Stimulated activated CD8-positive, alpha-beta memory T cell treated with anti-CD3 and anti-CD28 coated beads, Interleukin-15, amount 100 ng/mL, for 1 hour (primary cell): ENCODE measurements at places on chromosomes 4 and X.

- no peak for DNase-seq
These were observed 823.2 kb downstream of the CCSER1 start for GRCh38 chr4:90950385-90950841.

GRCh38 chrX:51461053-51462044, 35.0 kb downstream of the NUDT11 start:
- no peak for DNase-seq

- DNase-seq = no peak
These were observed 290.1 kb upstream of the PCDH7 start for GRCh38 chr4:30429813-30430761.

- no peak for DNase-seq
These were observed 937.1 kb downstream of the CCSER1 start for GRCh38 chr4:91064157-91064853.

GRCh38 chr4:87019246-87019791, 84.5 kb downstream of the AFF1 start:
- DNase-seq = no peak

GRCh38 chr4:134798573-134798972, 597.0 kb upstream of the PABPC4L start:
- no peak for DNase-seq

DNA sequence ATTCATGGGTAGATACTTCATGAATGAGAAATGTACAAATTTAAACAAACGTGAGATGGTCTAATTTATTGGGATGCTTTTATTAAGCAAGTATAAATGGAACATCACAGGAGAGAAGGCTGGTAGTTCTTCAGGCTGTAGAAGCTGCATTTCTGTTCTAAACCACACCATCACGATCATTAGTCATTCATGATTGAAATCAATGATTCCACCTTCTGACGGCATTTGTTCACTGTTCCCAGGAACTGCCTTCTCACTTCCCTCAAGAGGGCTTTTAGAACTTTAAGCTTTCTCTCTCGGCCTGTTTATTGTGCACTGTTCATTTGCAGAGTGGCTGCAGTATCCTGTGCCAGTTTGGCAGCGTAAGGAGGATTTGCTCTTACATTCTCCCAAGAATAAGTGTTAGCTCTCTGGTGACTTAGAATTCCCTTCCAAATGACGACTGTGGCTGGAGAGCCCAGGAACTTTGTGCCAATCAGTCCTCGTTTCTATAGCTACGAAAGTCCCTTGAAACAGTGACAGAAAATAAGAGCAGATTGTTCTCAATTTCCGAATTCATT, 54.7 kb downstream of the MFAP3L start:
- no peak for DNase-seq

DNA sequence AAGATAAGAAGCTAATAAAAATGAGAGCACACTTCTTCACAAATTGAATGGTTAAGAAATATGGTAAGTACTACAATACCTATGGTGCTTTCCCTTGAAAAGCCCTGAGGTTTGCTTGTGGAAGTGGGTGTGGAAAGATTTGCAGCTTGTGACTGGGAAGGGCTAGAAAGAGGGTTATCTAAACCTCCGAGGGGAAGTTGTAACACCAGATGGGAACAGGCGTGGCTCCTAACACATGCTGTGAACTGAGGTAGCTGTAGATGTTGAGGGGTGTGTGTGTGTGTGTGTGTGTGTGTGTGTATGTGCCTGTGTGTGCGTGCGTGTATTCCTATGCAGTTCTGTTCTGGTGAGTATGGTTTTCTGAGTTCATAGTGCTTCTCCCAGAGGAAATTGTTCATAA, 21.5 kb downstream of the FRMPD4 start:
- no peak for DNase-seq

DNA sequence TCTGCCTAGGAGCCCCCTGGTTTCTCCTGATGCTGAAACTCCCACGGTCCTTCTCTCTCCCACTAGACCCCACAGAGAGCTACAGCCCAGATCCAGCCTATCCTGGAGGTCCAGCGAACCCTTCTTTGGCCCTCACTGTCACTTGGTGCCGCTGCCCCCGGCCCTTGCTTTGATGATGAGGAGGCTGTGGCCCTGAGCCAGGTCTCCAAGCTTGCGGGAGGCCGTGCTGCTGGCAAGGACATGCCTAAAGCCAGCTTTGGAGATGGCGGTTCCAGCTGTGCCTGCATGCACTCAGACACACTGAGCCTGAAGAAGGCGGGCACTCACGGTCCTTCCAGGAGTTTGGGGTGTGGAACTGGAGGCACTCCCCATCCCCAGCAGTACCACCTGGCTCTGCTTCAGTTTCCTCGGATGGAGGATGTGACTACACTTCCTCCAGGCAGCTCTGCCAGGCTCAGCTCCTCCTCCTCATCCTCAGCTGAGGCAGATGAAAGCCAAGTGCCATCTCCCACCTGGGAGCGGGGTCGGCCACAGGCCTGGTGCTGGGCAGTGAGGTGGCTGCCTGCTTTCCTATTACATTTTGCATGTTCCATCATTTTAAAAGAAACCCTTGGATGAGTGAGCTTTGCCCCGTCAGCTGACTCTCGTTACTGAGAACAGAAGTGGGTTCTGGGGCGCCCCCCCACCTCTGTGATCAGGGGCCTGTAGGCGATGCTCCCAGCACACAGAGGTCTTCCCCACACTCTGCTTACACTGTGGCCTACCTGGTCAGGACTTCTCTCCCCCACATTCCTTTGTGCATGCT, 9.0 kb downstream of the TNIP2 start:
- no peak for DNase-seq

DNA sequence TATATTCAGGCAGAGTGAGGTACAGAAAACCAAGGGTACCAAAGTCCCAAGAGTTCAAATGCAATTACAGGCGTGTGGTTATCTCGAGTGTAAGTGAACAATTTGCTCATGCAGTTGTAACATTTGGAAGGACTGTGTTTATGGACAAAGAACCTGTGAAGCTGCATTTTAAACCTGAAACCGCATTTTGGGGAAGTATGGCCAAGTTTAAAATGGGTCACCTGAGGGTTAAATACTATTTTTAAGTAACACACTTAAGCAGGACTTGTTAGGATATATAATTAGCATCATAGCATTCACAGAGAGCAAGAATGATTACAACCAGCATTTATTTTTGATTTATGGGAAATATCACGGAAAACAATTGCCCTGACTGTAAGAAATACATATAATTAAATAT, 79.1 kb upstream of the LCORL start:
- DNase-seq = no peak

GRCh38 chrX:45172890-45173289, 27.8 kb downstream of the DIPK2B start:
- DNase-seq = no peak

DNA sequence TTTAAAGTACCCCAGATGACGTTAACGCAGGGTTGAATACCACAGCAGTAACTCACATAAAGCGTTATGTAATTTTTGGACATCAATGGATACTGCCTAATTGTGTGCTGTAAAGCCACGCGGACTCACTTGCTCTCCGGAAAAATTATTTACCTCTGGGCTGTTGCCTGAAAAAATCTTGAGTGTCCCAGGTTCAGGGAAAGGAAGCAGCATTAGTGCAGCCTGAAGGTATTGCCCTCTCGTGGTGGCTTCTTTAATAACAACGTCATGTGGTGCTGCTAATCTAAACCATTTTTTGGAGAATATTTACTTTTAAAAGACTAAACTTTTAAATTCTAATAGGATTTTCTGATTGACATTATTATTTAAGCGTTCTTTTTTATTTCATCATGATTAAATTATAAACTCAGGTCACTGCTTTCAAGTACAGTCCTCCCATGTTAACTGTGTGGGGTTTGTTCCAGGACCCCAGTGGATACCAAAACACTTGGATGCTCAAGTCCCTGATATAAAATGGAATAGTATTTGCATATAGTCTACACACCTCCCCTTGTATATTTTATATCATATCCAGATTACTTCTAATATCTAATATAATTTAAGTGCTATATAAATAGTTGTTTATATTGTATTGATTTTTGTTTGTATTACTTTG, 384.8 kb downstream of the FAM133A start:
- no peak for DNase-seq

DNA sequence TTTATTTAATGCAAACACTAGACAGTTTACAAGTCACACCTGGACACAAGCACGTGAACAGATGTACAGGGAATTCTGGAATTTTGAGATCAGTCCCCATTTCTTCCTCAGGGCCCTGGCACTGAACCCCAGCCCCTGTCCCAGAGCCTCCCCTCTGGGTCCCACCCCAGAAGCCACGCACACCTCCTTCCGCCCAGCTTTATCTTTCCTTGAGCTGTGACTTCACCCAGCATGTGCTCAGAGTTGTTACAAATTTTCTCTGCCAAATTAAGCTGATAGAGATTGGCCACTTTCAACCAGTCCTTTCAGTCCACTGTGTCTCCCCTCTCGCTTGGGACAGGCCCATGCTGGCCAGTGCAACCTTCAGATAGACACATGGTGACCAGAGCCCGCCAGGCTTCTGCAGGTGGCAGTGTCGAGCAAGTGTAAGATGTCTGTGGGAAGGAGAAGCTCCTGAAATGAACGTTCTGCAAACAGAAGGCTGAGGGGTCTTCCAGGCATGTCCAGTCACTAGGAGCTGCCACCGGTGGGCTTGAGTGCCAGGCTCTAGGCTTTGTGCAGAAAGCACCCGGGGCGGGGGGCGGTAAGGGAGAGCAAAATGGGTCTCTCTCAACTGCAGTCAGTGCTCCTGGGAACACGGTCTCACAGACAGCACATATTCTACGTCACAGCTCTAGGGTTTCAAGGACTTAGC, 73.3 kb downstream of the MTMR1 start:
- no peak for DNase-seq

- no peak for DNase-seq
These were observed 30.5 kb downstream of the TLR8 start for GRCh38 chrX:12936947-12937346.

DNA sequence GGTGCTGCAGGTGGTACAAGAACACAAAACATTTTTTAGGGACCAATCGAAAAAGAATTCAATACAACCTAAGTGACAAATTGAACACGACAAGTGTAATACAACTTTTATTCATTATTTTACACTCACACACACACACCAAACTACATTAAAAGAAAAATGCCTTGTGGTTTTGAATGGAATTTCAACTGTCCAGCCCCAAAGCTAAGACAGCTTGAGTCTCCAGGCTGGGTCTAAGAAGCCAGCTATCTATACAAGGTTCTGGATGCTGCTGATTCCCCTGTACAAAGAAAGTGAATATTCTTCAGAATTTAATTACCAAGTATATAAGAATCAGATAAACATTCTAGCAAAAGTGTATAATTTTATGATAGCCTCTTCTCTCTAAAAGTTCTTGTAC, 118.2 kb downstream of the PPP3CA start:
- DNase-seq = no peak

GRCh38 chr4:57249083-57249482, 138.9 kb upstream of the IGFBP7 start:
- DNase-seq = no peak

DNA sequence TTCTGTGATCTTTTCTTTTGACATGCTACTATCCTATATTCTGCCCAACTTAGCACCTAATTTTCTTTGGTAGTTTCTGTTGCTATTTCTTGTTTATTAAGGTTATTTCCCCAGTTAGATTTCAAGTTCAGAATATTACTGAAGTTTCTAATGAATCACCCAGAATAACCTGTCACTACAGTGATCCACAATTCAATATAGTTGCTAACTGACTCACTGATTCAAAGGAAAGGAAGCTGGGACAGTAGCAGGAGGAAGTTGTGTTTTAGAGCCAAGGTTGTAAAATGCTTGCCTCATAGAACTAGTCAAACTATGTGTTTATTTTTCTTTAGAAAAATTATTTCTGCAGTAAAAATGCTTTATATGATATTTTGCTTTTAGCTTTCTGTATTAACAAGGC, 37.4 kb downstream of the PAK3 start:
- DNase-seq = no peak

DNA sequence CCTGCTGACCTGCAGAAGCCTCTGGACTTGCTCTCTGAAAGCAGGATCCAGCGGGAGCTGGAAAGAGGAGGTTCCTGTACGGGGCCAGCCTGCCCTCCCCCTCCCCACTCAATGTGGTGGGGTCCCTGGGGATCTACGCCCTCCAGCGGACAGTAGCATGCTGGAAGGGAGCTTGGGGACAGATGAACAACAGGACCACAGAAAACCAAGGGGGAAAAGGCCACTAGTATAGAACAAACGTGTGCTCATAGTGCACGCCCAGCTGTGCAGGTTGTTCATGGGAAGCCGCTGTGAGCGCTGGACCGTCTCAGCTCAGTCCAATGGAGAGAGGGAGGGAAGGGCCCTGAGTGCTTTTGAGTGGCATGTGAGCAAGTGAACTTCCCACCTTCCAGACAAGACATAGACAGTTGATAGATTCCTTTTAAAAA, 15.8 kb downstream of the HMX1 start:
- DNase-seq = no peak

- DNase-seq = peak; percentile 10
These were observed 2.0 kb upstream of the SPP1 start for GRCh38 chr4:87973283-87974169.

GRCh38 chr4:63526251-63526650, 883.0 kb downstream of the TECRL start:
- no peak for DNase-seq

DNA sequence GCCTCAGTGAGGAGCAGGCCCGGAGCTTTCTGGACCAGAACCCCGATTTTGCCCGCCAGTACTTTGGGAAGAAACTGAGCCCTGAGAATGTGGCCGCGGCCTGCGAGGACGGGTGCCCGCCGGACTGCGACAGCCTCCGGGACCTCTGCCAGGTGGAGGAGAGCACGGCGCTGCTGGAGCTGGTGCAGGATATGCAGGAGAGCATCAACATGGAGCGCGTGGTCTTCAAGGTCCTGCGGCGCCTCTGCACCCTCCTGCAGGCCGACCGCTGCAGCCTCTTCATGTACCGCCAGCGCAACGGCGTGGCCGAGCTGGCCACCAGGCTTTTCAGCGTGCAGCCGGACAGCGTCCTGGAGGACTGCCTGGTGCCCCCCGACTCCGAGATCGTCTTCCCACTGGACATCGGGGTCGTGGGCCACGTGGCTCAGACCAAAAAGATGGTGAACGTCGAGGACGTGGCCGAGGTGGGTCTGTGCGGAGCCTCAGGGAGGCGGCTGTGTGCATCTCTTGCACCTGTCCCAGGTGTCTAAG, 323 bp downstream of the PDE6B start:
- DNase-seq = no peak

DNA sequence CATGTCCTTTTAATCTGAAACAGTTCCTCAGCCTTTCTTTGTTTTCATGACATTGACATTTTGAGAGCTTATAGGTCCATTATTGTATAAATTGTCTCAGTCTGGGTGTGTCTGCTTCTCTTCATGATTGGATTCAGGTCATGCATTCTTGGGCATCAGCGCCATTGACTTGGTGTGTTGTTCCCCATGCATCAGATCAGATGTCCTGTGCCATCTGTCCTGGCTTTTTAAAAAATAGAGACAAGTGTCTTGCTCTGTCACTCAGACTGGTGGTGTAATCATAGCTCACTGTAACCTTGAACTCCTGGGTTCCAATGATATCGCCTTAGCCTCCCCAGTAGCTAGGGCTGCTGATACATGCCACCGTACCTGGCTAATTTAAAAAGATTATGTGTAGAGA, 55.7 kb downstream of the TBC1D14 start:
- no peak for DNase-seq

- no peak for DNase-seq
These were observed 23.0 kb upstream of the PGM2 start for GRCh38 chr4:37803348-37803973.

- no peak for DNase-seq
These were observed 291.3 kb downstream of the PDHA2 start for GRCh38 chr4:96131186-96131585.
